ENCODE measurements at places on chromosomes 5 and 9.

DNA sequence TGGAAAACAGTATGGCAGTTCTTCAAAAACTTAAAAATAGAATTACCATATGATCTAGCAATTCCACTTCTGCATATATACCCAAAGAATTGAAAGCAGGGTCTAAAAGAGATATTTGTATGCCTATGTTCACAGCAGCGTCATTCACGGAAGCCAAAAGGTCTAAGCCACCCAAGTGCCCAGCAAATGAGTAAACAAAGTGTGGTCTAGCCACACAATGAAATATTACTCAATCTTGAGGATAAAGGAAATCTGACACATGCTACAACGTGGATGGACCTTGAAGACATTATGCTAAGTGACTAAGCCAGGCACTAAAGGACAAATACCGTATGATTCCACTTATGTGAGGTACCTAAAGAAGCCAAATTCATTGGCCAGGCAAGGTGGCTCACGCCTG, 11.1 kb upstream of the MED27 start:
- no peak for DNase-seq

DNA sequence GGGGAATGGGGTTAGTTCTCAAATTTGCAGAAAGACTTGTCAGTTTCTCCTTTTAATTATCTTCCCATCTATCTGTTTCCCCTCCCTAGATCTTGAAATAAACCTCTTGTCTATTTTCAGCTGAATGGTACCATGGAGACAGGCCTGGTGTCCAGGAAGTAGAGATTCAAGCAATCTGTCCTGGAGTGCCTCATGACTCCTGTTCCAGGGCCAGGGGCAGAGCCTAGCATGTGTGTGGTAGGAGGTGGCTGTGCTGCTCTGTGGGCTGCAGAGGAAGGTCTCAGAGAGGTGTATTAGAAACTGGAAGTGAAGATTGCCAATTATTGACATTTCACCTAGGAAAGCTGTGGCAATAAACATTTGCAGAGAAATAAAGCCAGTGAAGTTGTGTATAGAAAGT, 175.8 kb upstream of the ATP10B start:
- DNase-seq = peak; percentile 35

GRCh38 chr5:137888466-137888862, 793 bp upstream of the PKD2L2 start:
- no peak for DNase-seq

DNA sequence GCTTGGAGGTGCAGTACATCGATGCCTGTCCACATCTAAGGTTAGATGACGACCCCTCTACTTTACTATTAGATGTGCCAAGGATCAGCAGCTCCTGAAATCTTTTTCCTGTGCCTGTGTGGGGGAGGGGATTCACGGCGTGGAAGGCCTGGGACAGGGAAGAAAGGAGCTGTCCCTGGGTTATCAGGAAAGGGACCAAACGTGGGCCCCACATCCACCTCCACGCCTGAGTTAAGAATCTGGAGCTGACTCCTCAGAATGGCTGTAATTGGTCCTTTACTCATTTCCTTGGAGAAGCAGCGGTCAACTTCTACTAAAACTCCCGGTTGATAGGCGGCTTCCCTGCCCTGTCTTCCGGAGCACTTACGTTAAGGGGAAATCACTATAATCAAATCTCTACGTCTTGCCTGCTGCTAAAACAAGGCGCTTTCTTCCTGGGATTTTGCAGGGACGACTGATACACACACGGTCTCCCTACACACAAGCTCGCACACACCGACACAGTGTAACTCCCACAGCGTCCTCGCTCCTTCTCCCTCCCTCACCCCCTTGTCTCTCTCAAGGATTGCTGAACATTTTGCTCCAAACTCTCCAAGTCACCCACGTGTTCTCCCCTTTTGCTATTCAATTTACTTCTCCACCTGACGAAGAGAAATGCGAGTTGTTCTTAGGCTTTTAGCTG, 1.4 kb downstream of the PDE4D start:
- DNase-seq = no peak

- DNase-seq = no peak
These were observed 693.5 kb downstream of the PTPRD start for GRCh38 chr9:9919174-9919775.

DNA sequence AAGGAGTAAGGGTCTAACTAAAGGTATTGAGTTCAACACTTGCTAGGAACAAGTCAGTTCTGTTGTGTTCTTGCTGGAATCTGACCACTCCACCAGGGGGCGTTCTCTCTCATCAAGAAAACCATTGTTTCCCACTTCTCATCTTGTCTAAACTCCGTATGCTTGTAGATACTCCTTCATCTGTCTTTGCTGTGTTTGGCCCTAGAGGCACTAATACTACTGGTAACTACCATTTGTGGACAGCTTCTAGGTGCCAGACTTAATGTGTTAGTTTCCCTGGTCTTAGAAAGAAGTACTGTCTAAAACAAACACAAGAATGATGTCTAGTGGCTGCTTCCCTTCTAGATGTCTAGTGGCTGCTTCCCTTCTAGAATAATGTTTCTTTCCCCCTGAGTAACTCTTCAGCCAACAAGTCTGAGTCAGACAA, 18.7 kb upstream of the PTPDC1 start:
- peak; percentile 81 for DNase-seq

- no peak for DNase-seq
These were observed 33.4 kb upstream of the TBC1D2 start for GRCh38 chr9:98288881-98289280.

DNA sequence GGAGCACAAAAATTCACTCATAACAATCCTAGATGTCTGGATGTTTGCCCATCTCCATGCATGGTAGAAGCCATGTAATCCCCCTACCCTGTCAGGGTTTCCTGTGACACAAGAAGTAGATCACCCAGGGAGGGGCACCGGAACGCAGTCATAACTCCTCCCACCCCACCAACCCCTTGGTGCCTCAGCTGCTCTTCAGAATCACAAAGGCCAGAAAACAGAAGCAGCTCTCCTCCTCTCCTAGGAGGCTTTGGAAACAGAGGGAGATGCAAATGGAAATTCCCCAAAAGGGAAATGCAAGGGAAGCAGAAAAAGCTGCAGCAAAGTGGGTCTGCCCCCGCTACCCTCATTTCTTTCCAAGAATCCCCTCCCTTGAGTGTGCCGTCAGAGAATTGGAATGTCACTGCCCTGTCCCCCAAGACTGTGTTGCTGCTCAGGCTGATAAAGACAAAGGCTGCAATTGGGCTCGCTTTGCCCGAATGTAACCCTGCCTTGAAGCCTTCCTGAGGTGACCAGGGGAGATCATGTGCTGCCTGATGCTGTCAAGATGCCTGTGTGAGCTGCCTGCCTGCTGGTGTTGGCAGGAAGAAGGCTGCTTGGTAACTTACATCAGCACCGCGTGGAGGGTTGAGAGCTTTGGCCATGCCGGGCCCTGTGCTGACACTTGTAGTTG, 65.5 kb upstream of the ABCA1 start:
- peak; percentile 69 for DNase-seq

DNA sequence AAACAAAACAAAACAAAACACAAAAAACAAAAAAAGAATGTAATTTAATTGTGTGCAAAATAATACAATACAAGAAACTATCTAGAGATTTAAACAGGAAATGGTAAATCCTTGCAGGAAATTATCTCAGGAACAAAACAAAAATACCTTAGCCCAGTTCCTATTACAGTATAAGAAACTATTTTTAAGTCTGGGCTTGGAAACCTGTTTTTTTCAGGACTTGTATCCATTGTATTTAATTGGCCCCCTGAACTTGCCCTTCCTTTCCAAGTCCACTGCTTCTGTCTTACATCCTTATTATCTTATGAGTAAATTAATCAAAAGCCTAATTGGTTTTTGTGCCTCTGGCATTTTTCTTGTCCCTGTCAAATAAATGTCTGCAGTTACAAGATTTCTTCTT, 48.5 kb downstream of the ST8SIA4 start:
- DNase-seq = no peak

DNA sequence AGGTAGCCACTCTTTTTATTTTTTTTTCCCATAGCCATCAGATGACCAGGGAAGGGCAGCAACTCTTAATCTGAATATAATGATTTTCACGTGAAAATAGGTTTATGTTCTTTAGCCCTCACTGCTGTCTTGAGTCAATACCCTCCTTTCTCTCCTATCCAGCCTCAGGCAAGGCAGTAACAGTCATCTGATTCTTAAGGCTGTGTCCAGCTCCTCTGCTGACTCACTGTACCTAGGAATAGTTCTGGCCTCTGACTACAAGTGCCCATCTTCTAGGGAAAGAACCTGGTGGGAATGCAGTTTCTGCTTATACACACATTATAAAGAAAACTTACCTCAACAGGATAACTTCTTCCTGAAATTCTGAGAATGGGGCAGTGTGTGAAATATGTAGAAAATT, 30.7 kb downstream of the DHX29 start:
- DNase-seq = no peak

GRCh38 chr5:12616093-12616492, 711.8 kb upstream of the CTNND2 start:
- DNase-seq = no peak

- no peak for DNase-seq
These were observed 439.3 kb downstream of the TLE1 start for GRCh38 chr9:81250041-81250440.

DNA sequence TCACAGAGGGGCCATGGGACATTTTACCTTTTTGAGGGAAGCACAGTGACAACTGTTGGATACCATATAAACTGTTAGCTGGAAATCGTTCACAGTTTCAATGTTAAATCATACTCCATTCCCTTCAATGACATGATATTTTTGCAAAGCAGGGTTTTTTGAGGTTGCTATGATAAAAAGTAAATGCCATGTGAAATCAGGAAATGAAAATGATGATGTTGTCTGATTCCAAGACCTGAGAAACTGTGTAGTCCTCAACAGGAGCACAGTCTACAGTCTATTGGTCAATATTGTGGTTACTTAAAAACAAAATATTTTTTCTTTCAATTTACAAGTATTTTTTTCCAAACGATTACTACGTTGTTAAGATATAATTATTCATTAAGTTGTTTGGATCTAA, 24.0 kb upstream of the ADAM19 start:
- no peak for DNase-seq

GRCh38 chr9:107024193-107024592, 161.2 kb downstream of the ZNF462 start:
- DNase-seq = no peak

- DNase-seq = no peak
These were observed 6.1 kb downstream of the ANKS6 start for GRCh38 chr9:98790134-98790841.

DNA sequence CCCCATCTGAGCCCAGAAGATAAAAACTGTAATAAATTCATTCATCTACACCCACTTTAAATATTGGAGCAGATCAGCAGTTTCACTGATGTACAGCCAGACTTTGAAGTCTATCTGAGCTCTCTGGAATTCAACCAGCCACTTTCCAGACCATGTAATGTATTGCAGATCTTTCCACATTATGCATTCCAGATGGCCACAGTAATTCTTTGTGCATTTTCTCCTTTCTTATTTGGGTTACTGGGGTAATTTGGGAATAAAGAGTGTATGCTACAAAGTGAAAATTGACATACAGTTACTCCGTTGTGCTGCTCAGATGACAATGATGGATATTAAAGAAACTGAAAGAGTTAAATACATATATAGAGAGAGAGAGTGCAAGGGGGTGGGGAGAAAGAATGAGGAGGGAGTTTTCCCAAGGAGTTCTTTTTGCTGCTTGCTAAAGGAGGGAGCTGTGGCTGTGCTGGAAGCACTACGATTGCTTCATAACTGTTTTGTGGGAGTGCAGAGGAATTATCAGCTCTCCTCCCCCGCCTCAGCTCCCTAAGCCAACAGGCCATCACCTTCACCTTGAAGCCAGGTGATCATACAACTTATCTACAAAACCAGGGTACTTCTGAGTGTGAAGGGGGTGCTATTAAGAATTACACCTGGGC, 152.8 kb downstream of the GAS1 start:
- no peak for DNase-seq

- no peak for DNase-seq
These were observed 2.8 kb upstream of the IL3 start for GRCh38 chr5:132057498-132058255.

GRCh38 chr9:20417373-20418080, 204.8 kb downstream of the MLLT3 start:
- no peak for DNase-seq

DNA sequence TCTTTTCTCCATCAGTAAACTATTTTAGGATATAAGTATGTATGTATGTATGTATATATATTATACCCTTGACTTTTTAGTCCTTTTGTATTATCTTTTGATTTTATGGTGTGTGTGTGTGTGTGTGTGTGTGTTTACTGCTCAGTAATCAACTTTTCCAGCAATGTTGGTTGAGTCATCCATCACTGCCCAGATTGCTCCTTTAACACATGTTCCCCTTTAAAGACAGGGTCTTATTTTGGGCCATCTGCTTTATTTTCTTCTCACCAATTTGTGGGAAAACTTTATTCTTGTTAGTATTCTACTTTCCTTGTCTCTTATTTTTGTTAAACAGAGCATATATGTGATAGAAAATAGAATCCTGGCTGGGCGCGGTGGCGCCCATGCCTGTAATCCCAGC, 28.1 kb downstream of the ANKRD33B start:
- DNase-seq = no peak

- DNase-seq = no peak
These were observed 6.2 kb upstream of the ERGIC1 start for GRCh38 chr5:172827841-172828240.

GRCh38 chr5:53834500-53834899, 274.1 kb downstream of the NDUFS4 start:
- no peak for DNase-seq

DNA sequence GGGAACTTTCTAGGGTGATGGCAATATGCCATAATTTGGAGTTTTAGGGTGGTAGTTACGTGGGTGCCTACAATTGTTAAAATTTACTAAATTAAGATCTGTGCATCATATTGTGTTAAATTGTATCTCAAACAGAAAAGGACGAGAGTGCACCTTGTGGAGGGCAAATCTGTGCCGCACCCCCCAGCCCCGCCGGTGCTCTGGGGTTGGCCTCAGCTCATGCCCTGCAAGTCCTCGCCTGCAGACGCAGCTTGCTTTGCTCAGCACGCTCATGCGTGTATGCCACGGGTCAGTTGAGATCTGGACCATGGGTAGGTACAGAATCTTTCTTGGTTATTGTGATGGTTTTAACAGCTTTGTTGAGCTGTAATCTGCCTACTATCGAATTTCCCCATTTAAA, 33.7 kb upstream of the FCN1 start:
- DNase-seq = no peak

- DNase-seq = no peak
These were observed 89.8 kb downstream of the NTRK2 start for GRCh38 chr9:84759300-84759750.

DNA sequence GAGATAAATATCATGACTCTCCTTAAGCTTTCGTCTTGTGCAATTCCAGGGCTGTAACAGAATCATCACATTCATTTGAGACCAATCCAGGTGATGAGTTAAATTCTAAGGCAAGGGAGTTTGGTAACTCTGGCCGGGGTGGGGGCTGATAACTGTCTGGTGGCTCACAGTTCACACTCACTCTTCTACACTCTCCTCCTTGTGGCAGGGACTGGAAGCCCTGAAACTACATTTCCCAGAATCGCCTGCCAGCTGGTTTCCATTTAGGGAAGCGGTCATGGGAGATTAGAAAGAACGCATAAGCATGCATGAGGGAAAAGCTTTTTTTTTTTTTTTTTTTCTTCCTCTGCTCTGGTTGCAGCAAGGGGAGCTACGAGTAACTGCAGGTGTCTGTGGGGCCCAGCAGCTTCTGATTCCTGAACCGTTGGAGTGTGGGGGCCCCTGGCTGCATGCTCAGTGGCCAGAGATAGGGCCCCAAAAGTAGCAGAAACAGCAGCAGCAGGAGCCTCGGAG, 154.8 kb upstream of the TBC1D2 start:
- no peak for DNase-seq

All from DMS53 (cell line).